ENCODE measurements at places on chromosomes 4 and X. TPM values are rescaled to one million over a fixed set of nuclear protein-coding genes. Genes with fewer than 3 reads are reported as not detected.

Gene AVPR2
- total RNA-seq: 3.3 TPM

Gene NAT8L
- total RNA-seq: 0.82 TPM

Gene PPEF1
- 0.25 TPM for total RNA-seq

Gene CENPVL1
- not detected for total RNA-seq

Gene IBSP
- not detected for total RNA-seq

Gene VAMP7
- total RNA-seq: 19.2 TPM

Gene ASB9
- total RNA-seq: 0.55 TPM

Gene STK26
- 1.9 TPM for total RNA-seq

Gene MAGED4B
- total RNA-seq: 0.92 TPM

Gene BTK
- total RNA-seq: 4.1 TPM

Gene ETDB
- total RNA-seq: not detected

Gene VGLL1
- not detected for total RNA-seq

Gene GPR119
- total RNA-seq: not detected

Gene TSPAN6
- 4.8 TPM for total RNA-seq

Gene PDE5A
- total RNA-seq: 7.6 TPM

Gene SLBP
- total RNA-seq: 14.3 TPM

Gene GJB1
- total RNA-seq: not detected

Gene XAGE1A
- total RNA-seq: not detected

Gene STBD1
- 26.9 TPM for total RNA-seq

Gene DTHD1
- 0.10 TPM for total RNA-seq

Gene NUDT11
- total RNA-seq: 0.10 TPM

Gene CTAG2
- not detected for total RNA-seq

Gene CTPS2
- 5.7 TPM for total RNA-seq

Gene FGFR3
- total RNA-seq: 1.7 TPM

Gene YTHDC1
- 57.1 TPM for total RNA-seq

Gene P2RY10
- 0.20 TPM for total RNA-seq

Gene GLRA2
- not detected for total RNA-seq

Gene NWD2
- not detected for total RNA-seq

Gene ZNF674
- 3.0 TPM for total RNA-seq

Gene CXCL3
- 1.3 TPM for total RNA-seq

Gene RNF128
- 0.15 TPM for total RNA-seq

Gene HPGD
- total RNA-seq: 1.1 TPM

Gene NHSL2
- total RNA-seq: 3.7 TPM

Gene RAB33A
- 0.59 TPM for total RNA-seq

Gene AMTN
- total RNA-seq: not detected

Gene P2RY4
- not detected for total RNA-seq

Gene USP26
- total RNA-seq: not detected

Gene IL1RAPL1
- total RNA-seq: 4.7 TPM

Gene GABRQ
- not detected for total RNA-seq

Gene SUPT20HL1
- not detected for total RNA-seq

Gene TEC
- 2.2 TPM for total RNA-seq

Gene GAGE2A
- not detected for total RNA-seq

Gene PWWP3B
- 10.0 TPM for total RNA-seq

Gene AFP
- total RNA-seq: not detected

Gene NXF2
- not detected for total RNA-seq

Gene CITED1
- total RNA-seq: not detected

All from left ventricle myocardium superior (tissue), 1 donor.